ENCODE measurements at places on chromosomes 4 and X. TPM values are rescaled to one million over a fixed set of nuclear protein-coding genes. Genes with fewer than 3 reads are reported as not detected.

The PDE6B gene
- total RNA-seq: 0.26 TPM

The COL4A5 gene
- total RNA-seq: 338 TPM

The MTTP gene
- not detected for total RNA-seq

The TMEM150C gene
- 3.1 TPM for total RNA-seq

The COL25A1 gene
- 0.26 TPM for total RNA-seq

The HPGDS gene
- not detected for total RNA-seq

The ITM2A gene
- total RNA-seq: 110 TPM

The BMP2K gene
- 67.3 TPM for total RNA-seq

The TMEM156 gene
- not detected for total RNA-seq

The UCHL1 gene
- 69.2 TPM for total RNA-seq

The FAM53A gene
- not detected for total RNA-seq

All from uterus (tissue), 4 donors.